ENCODE measurements at places on chromosomes 7 and 10.

- peak; percentile 91 for DNase-seq
Observed at GRCh38 chr7:139680676-139681462, 96.9 kb downstream of the HIPK2 start.

- peak; percentile 9 for DNase-seq
Observed at GRCh38 chr7:55438757-55439525, 73.8 kb downstream of the LANCL2 start.

- peak; percentile 80 for DNase-seq
Observed at GRCh38 chr10:72097448-72098300, 9.3 kb upstream of the SPOCK2 start.

DNA sequence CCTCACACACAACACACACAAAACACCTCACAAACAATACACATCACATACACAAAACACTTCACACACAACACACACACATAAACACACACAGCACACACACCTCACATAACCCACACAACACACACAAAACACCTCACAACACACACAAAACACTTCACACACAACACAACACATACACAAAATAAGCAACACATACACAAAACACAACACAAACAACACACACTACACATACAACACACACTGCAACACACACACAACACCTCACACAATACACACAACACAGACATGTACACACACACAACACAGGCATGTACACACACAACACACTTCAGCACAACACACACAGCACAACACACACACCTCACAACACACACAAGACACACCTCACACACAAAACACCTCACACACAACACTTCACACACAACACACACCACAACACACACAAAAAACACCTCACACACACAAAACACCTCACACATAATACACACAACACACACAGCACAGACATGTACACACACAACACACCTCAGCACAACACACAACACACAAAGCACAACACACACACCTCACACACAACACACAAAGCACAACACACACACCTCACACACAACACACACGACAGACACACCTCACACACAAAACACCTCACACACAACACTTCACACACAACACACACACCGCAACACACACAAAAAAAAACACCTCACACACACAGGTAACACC lies 107.5 kb downstream of the TNS3 start:
- no peak for DNase-seq

- DNase-seq, result no peak
Observed at GRCh38 chr7:791519-791918, 40.8 kb upstream of the SUN1 start.

DNA sequence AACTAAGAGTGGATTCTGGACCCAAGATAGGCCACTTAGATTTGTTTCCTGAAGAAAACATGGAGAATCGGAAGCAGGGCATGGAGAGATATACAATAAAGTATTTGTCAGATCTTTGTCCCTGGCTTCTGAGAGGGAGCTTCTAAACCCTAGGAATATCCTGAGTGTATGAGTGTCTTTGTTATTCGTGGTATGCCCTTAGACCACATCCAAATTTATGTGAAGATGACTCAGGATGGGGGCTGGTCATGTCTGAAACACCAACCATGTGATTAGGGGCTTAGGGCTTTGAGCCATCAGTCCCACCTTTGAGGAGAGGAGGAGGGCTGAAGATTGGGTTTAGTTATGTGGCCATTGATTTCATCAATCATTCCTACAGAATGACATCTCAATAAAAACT lies 69.7 kb upstream of the PLPP4 start:
- no peak for DNase-seq

- peak; percentile 50 for DNase-seq
Observed at GRCh38 chr7:30595436-30596013, 847 bp downstream of the GARS1 start.

- DNase-seq, result no peak
Observed at GRCh38 chr7:16741676-16742075, 11.9 kb upstream of the TSPAN13 start.

DNA sequence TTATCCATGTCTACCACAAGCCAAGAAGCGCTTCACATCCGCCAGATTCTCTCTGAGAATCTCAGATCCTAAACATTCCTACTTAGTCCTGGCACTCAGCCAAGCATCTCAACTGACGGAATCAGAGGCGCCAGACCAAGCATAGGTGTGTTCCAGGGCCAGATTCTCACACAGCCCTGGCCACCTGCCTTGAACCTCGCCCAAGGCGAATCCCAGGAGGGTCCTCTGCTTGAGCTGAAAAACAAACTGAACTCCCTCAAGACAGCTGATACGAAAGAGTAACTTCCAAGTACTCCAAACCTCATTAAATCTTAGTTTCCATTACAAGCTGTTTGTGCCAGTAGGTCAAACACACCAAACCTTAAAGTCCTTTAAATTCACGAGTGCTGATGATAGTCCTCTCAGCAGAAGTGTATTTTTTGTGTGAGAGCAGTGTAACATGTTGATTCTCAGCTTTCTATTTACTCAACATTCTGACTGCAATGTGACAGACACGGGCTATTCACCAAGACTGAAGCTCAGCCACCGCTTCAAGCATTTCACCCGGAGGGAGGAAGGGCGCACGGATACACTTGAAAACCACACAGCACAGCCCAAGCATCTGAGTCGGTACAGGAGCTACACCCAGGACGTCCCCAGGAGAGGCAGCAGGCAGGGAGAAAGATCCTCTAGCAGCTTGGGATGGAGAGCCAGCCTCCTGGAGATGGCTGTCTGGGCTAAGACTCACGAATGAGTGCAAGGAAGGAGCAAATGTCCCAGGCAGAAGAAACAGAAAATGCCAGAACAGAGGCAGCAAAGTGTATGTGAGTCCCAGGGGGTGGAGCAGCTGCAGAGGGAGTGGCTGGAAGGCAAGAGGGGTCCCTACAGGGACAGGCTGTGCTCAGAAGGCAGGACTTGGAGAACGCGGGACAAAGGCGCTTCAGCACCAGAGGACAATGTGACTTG lies 6.0 kb downstream of the PARD3 start:
- DNase-seq, result no peak

- no peak for DNase-seq
Observed at GRCh38 chr10:89055159-89055558, 64.6 kb downstream of the FAS start.

DNA sequence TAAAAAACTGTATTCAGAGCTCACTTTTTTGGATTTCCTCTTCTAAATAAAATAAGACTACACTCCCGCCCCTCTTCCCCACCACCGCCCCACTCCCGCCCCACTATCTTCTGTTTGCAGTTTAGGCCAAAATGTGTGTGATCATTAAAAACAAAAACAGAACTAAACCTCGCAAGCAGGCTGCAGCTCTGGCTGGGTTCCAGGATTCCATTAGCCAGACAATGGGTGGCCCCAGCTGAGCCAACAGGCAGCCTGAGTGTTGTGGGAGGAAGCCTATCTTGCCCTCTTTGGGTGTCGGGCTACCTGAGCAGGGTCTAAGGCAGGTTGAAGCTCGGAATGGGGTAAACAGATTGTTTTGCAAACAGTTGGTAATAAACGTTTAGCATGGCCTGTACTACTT lies 41.7 kb downstream of the ARL4A start:
- peak; percentile 94 for DNase-seq

- no peak for DNase-seq
Observed at GRCh38 chr10:109913306-109913892, 9.9 kb downstream of the XPNPEP1 start.

- no peak for DNase-seq
Observed at GRCh38 chr7:45073031-45073785, 15.6 kb downstream of the NACAD start.

DNA sequence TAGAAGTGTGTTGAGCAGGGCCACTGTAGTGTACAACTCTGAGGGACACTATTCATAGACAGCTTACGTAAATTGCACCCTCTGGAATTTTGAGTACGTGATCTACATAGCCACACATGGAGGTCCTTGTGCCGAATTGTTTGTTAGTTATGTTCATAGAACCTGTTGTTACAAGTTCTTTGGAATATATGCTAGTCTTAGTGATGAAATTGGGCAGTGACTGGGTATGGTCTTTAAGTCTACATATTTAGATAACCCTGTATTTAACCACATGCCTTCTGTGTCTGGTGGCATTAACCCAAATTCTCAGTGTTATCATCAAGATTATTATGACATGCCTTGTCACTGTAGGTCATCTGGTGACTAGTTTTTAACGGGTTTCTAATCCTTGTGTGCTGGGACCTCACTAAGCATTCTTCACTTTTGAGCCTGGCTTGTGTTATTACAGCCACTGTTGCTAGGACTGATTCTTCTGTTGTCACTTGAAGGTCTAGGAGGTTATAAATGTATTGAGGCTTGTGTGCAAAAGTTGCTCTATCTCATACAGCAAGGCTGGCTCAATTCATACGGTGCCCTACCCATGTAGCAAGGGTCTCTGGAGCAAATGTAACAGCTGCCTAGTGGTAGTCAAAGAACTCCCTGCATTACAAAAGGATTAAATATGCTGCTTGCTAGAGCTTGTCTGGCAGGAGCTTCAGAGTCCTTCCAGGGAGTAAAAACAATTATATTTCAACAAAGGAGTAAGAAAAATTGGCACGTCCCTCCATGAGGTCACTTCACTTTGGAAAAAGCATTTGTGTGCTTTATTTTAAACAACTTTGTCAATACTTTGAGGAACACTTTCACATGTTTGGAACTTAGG lies 65.4 kb downstream of the CDK14 start:
- no peak for DNase-seq

DNA sequence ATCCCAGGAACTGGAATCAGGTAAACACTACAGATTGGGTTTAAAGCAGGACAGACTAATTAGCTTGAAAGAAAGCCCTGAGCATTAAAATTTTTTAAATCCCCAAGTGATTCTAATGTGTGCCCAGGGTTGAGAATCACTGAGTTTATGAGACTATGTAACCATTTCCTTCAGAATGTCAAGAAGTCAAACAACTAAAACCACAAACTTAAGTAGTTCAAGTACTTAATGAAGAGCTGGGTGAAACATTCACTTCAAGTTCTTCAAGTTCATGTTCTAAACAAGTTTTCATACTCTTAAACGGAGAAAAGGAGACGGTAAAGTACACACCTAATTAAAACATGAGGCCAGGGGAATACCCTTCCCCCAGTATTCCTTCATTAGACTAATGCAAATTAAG lies 28.2 kb upstream of the TLL2 start:
- DNase-seq, result no peak

Data from endothelial cell of umbilical vein (primary cell).